GOT3 (cell line): ENCODE measurements at places on chromosomes 1 and 21.

DNA sequence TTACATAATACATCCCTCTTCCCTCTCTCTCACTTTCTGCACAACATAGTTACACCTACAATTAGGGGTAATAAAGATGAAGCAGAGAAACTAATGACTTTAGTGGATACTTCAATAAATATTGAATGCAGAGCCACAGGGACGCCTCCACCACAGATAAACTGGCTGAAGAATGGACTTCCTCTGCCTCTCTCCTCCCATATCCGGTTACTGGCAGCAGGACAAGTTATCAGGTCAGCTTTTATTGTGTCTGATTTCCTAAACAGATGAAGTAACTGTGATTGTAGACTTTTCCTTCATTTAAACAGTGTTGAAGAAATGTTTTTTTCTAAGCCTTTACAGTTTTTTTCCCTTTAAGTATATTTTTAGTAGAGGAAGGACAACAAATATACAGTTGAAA is 281.6 kb downstream of the TPR start:
- DNase-seq, result no peak

- no peak for DNase-seq
Observed at GRCh38 chr1:246691622-246692495, 32.4 kb upstream of the SCCPDH start.

- no peak for DNase-seq
Observed at GRCh38 chr1:235549351-235550139, 45.3 kb upstream of the B3GALNT2 start.

GRCh38 chr1:2969845-2970291 is 51.4 kb upstream of the ACTRT2 start:
- no peak for DNase-seq

GRCh38 chr1:50371749-50372148 is 51.5 kb downstream of the DMRTA2 start:
- DNase-seq, result no peak
